ENCODE measurements at places on chromosomes 1 and 21.

DNA sequence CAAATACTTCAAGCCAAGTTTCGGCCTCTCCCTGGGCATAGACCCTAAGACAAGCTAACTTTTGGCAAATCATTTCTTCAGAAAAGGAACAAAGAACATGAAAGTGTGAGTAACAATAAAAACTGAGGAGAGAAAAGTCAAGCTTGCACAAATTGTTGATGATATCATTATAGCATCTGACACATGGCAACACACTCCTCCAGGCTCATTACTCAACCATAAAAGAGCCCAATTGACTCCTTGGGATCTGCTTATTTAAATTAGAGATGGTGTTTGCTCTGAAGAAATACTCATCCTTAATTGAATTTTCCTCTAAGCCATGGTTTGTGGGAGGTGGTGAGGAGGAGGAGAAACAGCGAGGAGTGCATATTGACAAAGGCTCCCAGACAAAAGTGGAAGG, 54.5 kb downstream of the TNFSF4 start:
- DNase-seq, result no peak

DNA sequence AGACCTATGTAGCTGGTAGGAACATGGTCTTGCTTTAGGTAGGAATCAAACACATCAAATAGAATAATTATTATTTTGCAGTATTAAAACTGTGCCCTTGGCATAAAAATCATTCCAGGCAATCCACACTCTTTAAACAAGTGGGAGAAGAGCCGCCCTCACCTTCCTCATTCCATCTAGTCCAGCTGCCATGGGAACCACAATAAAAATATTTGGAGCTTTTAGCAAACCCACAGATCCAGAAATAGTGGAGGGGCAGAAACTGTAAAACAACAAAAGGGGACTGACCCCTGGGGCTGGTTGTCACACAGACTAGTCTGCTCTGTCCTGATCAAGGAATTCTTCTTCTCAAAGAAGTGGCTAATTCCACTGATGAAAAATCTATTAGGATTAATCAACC, 61.6 kb downstream of the PTPRC start:
- DNase-seq, result no peak

GRCh38 chr1:50959303-50959912, 659 bp downstream of the FAF1 start:
- peak; percentile 33 for DNase-seq

- DNase-seq, result no peak
Measured at GRCh38 chr1:41452704-41453290, 31.7 kb downstream of the EDN2 start.

DNA sequence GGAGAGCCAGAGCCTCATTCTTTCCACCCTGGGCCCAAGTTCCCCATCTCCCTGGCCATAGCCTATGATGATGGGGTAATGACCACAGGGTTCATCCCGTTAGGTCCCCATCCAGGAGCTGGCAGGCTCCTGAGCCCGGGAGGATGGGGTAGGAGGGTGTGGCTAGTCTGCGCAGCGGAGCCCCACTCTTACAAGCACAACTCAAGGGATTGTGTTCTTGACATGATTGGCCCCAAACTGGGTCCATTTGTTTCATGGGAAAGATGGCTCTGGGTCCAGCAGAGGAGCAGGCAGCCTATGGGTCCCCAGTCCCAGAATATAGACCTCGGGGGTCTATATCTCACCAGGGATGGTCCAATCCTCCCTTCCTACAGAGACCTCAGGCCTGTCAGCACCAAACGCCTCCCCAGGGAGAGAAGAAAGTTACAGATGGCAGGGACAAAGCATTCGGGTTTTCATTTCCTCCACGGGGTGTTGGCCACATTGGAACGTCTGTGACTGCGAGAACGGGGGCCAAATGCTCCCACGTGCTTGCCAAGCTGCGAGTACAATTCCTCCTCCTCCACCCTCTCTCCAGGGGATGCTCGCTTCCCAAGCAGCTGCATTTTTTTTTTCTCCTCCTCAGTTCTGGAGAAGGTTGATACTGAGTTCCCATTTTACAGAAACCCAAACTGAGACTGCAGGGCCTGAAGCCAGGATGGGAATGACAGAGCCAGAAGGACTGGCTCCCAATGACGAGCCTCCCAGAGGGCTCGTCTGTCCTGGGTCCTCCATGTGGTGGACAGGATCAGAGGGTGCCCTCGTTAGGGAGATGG, 71.0 kb downstream of the DHRS3 start:
- no peak for DNase-seq

DNA sequence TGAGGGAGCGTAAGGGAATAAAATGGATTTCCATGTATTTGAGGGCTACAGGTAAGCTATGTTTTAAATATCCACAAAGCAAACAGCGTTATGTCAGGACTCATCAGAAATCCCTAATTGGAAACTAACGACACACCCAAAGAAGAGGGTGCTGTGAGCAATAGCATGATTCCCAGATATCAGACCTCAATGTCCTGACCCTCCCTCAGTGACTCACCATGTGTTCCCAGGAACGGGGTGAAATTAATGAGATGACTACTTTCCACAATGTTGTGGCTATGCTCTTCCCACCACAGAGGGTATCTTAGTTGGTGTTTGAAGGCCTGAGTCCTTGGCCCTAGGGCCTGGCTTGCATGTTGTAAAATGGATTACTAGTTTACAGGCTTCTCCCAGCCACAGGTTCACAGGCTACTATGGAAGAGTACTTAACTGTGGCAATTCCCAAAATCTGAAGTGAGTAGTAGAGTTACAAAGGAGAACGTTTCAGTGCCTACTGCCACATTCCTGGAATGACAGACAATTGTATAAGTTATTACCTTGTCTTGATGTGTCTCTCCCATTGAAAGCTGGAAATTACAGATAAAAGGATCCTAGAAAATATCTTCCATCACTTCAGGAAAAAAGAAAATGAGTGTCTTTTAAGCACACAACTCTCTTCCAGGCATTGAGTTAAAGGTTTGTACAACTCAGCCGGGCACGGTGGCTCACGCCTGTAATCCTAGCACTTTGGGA, 1.7 kb upstream of the KRTAP11-1 start:
- DNase-seq, result no peak

DNA sequence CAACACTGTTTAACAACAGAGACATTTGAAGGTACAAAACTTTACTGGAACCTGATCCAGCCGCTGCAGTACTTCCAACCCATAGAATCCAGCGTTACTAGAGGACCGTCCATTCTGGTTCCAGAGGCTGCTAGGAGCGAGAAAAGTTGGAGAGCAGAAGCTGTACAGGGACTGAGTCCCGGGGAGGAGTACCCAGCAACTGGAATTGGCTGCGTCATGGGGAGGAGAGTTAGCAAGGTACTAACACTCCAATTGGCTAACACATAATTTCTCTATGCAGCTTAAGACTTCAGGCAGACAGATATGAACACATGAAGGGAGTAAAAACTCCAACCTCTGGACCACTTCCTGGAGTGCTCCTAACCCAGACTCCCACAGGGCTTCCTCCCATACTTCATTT, 2.1 kb upstream of the QSOX1 start:
- DNase-seq, result no peak

GRCh38 chr1:56550138-56550858, 29.1 kb downstream of the PLPP3 start:
- DNase-seq, result no peak

GRCh38 chr1:182587666-182588499, 1.2 kb downstream of the RNASEL start:
- DNase-seq, result no peak

GRCh38 chr1:166900987-166901386, 24.9 kb upstream of the TADA1 start:
- no peak for DNase-seq

DNA sequence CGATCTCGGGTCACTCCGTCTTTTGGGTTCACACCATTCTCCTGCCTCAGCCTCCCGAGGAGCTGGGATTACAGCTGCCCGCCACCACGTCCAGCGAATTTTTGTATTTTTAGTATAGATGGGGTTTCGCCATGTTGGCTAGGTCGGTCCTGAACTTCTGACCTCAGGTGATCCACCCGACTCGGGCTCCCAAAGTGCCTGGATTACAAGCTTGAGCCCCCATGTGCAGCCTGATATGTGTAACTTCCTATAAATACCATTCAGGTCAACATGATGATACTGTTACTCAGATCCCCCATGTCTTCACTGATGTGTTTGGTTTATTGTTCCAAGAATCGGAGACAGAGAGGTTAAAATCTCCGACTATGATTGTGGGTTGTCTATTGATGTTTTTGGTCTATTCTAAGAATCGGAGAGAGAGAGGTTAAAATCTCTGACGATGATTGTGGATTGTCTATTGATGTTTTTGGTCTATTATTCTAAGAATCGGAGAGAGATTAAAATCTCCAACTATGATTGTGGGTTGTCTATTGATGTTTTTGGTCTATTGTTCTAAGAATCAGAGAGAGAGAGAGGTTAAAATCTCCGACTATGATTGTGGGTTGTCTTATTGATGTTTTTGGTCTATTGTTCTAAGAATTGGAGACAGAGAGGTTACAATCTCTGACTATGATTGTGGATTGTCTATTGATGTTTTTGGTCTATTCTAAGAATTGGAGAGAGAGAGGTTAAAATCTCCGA, 17.0 kb downstream of the C1orf159 start:
- DNase-seq, result peak; percentile 16

Data from CD4-positive, alpha-beta T cell treated with Interleukin-15 for 1 hour (primary cell).